ENCODE measurements at places on chromosomes 13 and 19. TPM values are rescaled to one million over a fixed set of nuclear protein-coding genes. Genes with fewer than 3 reads are reported as not detected.
A peak's percentile ranks its signal among the peaks of the same experiment; 100 is the strongest.

DNA sequence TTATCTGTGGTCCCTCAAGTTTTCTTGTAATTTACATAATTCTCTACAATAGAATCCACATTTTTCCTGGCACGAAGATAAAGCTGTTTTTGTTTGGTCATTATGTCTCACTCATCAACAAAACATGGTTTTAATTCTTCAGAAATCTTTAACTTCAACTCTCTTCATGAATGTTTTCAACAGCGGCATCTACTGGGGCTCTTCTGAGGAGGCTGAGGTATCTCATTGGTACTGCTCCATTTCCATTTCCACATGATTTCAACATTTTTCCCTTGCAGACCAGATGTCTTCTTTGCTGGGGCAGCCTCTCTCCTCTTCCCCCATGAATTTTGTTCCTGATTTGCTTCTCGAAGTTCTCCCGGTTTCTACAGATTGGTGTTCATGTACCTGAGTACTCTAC, 5.8 kb upstream of the KBTBD7 start:
- H3K4me1 ChIP-seq, result no peaks in the 10 kb centered on the region
- H3K27me3 ChIP-seq, result no peaks in the 10 kb centered on the region
- DNase-seq, result no peak
- no peaks in the 10 kb centered on the region for H3K36me3 ChIP-seq
- H3K27ac ChIP-seq, result no peak overlapping the region

FPR3 gene
- total RNA-seq, result 6.7 TPM

KLK6 gene
- total RNA-seq, result not detected

DMPK gene
- 191 TPM for total RNA-seq

SERPINE3 gene
- total RNA-seq, result not detected

- no peaks in the 10 kb centered on the region for H3K4me1 ChIP-seq
- H3K27ac ChIP-seq, result no peak overlapping the region
- H3K36me3 ChIP-seq, result no peaks in the 10 kb centered on the region
These were observed 167.7 kb downstream of the SPRY2 start for GRCh38 chr13:80173224-80173623.

GRCh38 chr19:2170219-2170618, 6.5 kb downstream of the DOT1L start:
- H3K27ac ChIP-seq, result peak overlapping the region; percentile 98
- no peaks in the 10 kb centered on the region for H3K36me3 ChIP-seq
- no peak overlapping the region for H3K4me3 ChIP-seq
- DNase-seq, result no peak
- peaks cover 77% of the 10 kb centered on the region for H3K4me1 ChIP-seq

GRCh38 chr13:50352720-50353480, 337.7 kb downstream of the KCNRG start:
- H3K4me1 ChIP-seq, result peaks cover 19% of the 10 kb centered on the region
- peak overlapping the region; percentile 17 for H3K27ac ChIP-seq
- no peak for DNase-seq
- no peaks in the 10 kb centered on the region for H3K27me3 ChIP-seq
- no peak overlapping the region for H3K4me3 ChIP-seq
- no peaks in the 10 kb centered on the region for H3K36me3 ChIP-seq

- peaks cover 47% of the 10 kb centered on the region for H3K27me3 ChIP-seq
- H3K27ac ChIP-seq, result peak overlapping the region; percentile 42
- peaks cover 7% of the 10 kb centered on the region for H3K4me1 ChIP-seq
- no peaks in the 10 kb centered on the region for H3K36me3 ChIP-seq
- H3K4me3 ChIP-seq, result peak overlapping the region; percentile 61
- DNase-seq, result peak; percentile 75
These were observed 599 bp upstream of the ARHGEF7 start for GRCh38 chr13:111114362-111115060.

DNA sequence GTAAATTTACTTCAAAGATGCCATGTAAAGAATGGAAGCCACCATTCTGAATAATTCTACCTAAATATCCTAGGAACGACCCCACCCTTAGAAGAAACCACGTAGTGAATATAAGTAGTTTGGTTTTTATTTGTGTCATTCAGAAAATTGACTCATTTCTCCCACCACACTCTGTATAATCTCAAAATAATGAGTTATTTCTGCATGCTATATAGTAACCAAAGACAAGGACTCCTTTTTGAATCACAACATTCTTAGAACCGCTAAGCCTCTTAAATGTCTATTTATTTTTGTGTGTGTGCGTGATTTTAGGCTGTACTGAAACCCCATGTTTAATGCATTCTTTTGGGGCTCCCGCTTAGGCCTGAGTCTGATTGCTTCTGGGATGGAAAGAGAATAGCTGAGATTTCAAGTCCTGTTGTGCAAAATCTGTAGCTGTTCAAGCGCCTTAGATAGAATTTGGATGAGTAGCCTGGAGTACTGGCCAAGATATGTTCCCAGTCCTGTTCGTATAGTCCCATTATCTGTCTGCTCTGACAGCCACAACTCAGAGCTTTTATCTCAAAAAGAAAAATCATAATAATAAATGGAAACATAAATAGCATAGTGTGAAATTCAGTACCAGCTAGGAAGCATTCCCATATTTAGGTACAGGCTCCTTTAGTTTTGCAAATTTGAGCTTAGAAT, 532.4 kb upstream of the NBEA start:
- no peaks in the 10 kb centered on the region for H3K36me3 ChIP-seq
- H3K4me1 ChIP-seq, result no peaks in the 10 kb centered on the region
- no peak overlapping the region for H3K27ac ChIP-seq
- DNase-seq, result no peak
- no peaks in the 10 kb centered on the region for H3K27me3 ChIP-seq
- H3K4me3 ChIP-seq, result no peak overlapping the region

APOC1 gene
- 5.8 TPM for total RNA-seq

- H3K27me3 ChIP-seq, result no peaks in the 10 kb centered on the region
- DNase-seq, result peak; percentile 76
- peak overlapping the region; percentile 84 for H3K4me3 ChIP-seq
- H3K27ac ChIP-seq, result peak overlapping the region; percentile 94
- H3K36me3 ChIP-seq, result no peaks in the 10 kb centered on the region
These were observed 437 bp downstream of the SMARCA4 start for GRCh38 chr19:10961073-10961860.

DNA sequence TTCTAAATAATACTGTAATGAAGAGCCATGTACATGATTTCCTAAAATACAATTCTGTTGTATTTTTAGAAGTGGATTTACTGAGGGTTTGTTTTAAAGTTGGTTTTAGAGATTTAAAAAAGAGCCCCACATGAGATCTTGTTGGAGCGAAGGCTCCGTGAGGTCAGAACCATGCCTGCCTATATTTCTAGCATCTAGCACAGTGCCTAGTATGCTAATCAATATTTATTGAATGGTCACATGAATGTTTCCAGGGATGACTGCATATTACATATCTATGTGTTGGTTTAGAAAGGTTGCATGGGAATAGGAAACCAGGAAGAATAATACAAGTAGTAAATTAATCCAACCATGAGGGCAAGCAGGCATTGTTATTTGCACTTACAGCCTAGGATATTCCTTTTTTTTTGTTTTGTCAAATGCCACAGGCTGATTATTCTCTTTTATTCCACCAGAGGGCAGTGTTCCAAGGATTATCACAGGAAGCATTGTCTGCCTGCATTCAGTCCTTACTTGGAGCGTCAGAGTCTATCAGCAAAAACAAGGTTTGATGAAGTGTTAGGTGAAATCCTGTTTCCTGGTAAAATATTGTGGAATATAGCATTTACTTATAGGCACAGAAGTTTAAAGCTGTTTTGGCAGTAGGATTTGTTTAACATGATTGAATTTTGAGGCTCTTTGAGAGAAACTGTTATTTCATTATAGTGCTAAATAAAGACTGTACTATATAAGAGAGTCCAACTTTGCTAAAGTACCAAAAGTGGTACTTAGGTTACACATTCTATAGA, 46.8 kb downstream of the COG3 start:
- H3K27me3 ChIP-seq, result no peaks in the 10 kb centered on the region
- no peaks in the 10 kb centered on the region for H3K4me1 ChIP-seq
- DNase-seq, result no peak

DACT3 gene
- total RNA-seq, result 53.8 TPM

GRCh38 chr13:112102243-112102642, 35.3 kb downstream of the SOX1 start:
- H3K4me1 ChIP-seq, result peaks cover 28% of the 10 kb centered on the region
- peak; percentile 40 for DNase-seq
- H3K27me3 ChIP-seq, result peaks cover 88% of the 10 kb centered on the region
- no peak overlapping the region for H3K27ac ChIP-seq

- H3K36me3 ChIP-seq, result no peaks in the 10 kb centered on the region
- H3K27me3 ChIP-seq, result no peaks in the 10 kb centered on the region
- H3K4me1 ChIP-seq, result peaks cover 26% of the 10 kb centered on the region
- no peak overlapping the region for H3K4me3 ChIP-seq
These were observed 299.0 kb downstream of the KLF12 start for GRCh38 chr13:73835138-73835721.

GRCh38 chr19:54791476-54791875, 11.9 kb upstream of the KIR2DL4 start:
- no peaks in the 10 kb centered on the region for H3K36me3 ChIP-seq
- no peak for DNase-seq
- H3K27ac ChIP-seq, result no peak overlapping the region
- H3K4me1 ChIP-seq, result no peaks in the 10 kb centered on the region
- no peak overlapping the region for H3K4me3 ChIP-seq
- no peaks in the 10 kb centered on the region for H3K27me3 ChIP-seq

SARS2 gene
- total RNA-seq, result 16.2 TPM

DNA sequence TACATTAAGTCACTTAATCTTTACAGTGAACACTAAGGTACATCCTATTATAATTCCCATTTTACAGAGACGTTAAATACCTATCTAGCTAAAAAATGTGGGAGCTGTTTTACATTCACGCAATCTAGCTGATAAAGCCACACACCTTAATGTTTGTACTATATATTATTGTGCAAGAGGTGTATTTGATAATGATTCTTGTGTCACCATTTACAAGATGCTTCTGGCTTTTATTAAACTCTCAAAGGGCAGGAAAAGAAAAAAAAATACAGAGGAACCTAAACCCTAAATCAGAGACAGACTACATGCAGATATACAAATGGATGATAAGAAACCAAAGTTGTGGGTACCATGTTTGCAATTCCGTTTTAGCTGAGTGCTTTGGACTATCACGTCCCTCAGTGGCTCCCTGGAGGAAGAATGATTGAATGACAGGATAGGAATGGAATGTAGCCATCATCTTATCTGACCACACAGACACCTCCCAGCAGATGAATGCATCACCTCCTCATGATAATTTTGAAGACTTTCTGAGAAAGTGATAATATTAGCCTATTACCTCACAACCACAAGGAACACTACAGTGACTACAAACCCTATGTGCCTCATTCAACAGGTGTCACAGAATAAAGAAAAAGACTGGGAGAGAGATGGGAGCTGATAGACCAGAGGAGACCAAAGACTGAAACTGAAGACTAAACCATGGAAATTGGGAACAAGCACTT, 230.5 kb upstream of the SERP2 start:
- H3K27ac ChIP-seq, result peak overlapping the region; percentile 91
- H3K27me3 ChIP-seq, result no peaks in the 10 kb centered on the region
- H3K36me3 ChIP-seq, result no peaks in the 10 kb centered on the region
- H3K4me3 ChIP-seq, result peak overlapping the region; percentile 57

- H3K4me3 ChIP-seq, result peak overlapping the region; percentile 96
- no peaks in the 10 kb centered on the region for H3K27me3 ChIP-seq
- peaks cover 48% of the 10 kb centered on the region for H3K4me1 ChIP-seq
- no peaks in the 10 kb centered on the region for H3K36me3 ChIP-seq
- H3K27ac ChIP-seq, result peak overlapping the region; percentile 96
- peak; percentile 89 for DNase-seq
These were observed 870 bp downstream of the ZNF44 start for GRCh38 chr19:12293777-12294248.

DNA sequence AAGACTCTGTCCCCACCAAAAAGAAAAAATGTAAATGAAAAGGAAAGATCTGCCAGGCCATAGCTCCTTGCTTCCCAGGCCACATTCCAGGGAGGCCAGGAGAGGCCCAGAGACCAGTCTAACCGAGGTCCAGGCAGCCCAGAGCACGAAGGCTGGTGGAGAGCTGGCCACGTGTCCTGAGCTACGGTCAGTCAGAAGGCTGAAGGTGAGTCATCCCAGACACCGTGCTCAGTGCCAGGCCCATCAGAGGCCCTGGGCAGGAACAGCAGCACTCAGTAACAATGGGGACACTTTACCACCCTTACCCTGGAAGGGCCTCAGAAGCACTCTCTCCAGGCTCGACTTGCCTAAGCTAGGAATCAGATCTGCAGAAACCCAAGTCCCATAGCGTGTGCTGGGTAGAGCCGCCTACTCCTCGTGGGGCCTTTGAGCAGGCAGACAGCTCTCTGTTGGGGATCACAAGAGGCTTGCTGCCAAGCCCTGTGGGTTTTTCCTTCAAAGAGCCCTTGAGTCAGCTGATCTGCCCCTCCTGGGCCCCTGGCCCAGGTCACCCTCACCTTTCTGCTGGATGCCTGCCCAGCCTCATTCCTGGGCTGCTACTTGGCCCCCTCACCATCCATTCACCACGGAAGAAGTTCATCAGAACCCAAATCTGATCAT, 11.6 kb upstream of the DNMT1 start:
- no peaks in the 10 kb centered on the region for H3K36me3 ChIP-seq
- no peak for DNase-seq
- H3K4me1 ChIP-seq, result no peaks in the 10 kb centered on the region
- H3K27ac ChIP-seq, result no peak overlapping the region
- no peak overlapping the region for H3K4me3 ChIP-seq
- no peaks in the 10 kb centered on the region for H3K27me3 ChIP-seq

DNA sequence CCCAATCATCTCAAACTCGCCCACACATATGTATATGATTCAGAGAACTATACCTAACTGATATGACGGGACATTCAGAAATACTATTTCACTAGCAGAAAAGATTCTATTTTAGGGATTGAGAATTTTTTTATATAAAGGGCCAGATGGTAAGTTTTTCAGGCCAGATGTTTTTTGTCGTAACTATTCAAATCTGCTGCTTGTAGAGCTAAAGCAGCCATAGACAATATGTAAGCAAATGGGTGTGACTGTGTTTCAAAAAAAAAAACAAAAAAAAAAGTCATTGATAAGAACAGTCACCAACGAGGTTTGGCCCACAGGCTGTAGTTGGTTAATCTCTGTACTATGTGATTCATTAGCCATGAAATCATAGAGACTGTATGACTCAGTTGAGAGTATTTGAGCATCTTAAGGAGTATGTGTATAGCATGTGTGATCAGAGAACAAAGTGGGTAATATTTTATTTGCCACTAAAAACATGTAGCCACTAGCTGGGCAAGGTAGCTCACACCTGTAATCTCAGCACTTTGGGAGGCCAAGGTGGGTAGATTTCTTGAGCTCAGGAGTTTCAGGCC, 2724.7 kb downstream of the PCDH9 start:
- no peaks in the 10 kb centered on the region for H3K4me1 ChIP-seq
- no peaks in the 10 kb centered on the region for H3K36me3 ChIP-seq
- H3K27me3 ChIP-seq, result no peaks in the 10 kb centered on the region
- no peak for DNase-seq
- H3K4me3 ChIP-seq, result no peak overlapping the region

- peaks cover 14% of the 10 kb centered on the region for H3K36me3 ChIP-seq
- peaks cover 26% of the 10 kb centered on the region for H3K4me1 ChIP-seq
- peak overlapping the region; percentile 54 for H3K27ac ChIP-seq
- no peaks in the 10 kb centered on the region for H3K27me3 ChIP-seq
These were observed 44.0 kb downstream of the EFNB2 start for GRCh38 chr13:106491463-106491862.
